AG04449 (cell line): ENCODE measurements at places on chromosomes 7 and 10.
A peak's percentile ranks its signal among the peaks of the same experiment; 100 is the strongest.

DNA sequence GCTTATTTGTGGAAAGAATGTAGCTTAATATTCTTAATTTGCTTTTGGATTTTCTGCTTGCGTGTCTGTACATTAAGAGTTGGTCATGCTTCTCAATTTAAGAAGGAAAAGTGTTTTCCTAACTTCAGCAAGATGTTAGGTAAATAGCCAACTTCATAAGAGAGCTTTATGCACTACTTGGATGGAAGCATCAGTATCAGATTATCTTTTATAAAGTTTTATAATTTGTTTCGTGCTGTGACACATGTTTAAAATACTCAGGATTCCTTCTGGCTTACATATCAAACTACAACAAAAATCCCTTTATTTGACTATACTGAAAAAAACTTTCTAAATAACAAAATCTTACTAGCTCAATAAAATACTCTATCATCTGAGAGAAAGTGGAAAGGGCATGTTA, 34.8 kb upstream of the AGR2 start:
- no peak for DNase-seq

DNA sequence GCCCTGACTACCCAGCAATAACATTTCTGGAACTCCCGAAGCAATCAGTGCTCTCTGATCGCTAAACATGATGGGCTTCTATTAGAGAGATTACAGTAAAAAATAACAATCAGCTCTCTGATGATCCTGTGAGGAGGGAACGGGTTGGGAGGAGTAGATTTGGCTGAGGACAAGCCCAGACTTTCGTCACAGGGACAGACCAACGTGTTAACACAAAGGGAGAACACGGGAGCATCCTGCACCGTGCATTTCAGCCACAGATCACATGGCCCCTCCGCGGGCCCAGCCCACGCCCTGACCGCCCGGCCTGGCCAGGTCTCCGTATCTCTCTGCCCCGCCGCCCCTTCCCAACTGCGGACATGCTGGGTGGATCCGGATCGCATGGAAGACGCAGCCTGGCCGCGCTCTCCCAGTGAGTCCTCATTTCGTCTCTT, 95.0 kb upstream of the AGBL3 start:
- no peak for DNase-seq

- no peak for DNase-seq
These were observed 45.8 kb upstream of the DNAH11 start for GRCh38 chr7:21497072-21497471.

DNA sequence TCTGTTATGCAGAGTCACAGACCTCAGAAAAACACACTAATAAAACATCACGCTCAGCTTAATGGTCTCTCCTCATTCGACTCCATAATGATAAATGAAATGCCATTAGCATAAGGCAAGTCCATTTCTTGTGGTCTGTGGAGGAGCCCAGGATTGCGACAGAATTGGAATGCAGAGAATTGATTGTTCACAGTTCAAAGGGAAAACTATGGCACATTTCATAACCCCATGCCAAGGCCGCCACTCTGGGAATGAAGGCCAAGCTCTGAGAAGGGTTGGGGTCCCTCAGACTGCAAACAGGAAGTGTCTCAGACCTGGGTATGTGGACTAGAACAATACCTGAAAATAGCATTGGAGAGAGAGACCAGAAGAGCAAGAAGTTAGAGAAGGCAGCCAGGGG, 398.9 kb downstream of the ADRA2A start:
- peak; percentile 19 for DNase-seq

DNA sequence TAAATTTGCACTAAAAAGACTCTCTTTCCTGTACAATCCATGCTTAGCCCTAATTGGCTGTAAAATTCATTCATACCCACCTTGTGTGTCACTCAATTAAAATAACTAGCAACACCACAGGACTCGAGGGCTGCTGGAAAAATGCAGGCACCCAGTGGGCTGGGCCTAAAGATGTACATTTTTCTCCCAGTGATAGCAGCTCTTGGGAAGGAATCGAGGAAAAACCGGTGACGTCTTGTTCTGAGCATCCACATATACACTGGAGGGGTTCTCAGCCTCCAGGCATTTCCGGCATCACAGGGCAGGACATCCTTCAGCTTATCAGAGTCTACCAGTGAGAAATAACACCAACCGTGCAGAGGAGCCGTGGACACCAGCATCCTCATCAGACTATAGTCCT, 85.8 kb upstream of the PITRM1 start:
- no peak for DNase-seq

DNA sequence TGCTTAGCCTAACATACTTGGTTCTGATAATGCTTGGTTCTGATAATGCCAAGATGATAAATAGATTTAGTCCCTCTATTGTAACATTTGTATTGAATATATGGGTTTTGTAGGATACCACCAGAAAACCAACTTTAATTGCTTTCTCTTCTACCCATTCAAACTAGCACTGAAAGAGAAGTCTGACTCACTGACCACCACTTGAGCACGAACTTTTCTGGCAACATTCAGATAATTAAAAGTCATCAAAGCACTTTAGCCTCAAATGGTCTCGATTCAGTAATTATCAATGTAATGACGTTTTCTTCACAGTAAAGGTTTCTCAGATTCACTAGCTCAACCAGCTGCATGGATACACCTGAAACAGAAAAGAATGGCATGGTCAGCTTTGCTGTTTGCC, 63.0 kb downstream of the HDAC9 start:
- no peak for DNase-seq

GRCh38 chr7:106375499-106375898, 90.7 kb upstream of the NAMPT start:
- no peak for DNase-seq

DNA sequence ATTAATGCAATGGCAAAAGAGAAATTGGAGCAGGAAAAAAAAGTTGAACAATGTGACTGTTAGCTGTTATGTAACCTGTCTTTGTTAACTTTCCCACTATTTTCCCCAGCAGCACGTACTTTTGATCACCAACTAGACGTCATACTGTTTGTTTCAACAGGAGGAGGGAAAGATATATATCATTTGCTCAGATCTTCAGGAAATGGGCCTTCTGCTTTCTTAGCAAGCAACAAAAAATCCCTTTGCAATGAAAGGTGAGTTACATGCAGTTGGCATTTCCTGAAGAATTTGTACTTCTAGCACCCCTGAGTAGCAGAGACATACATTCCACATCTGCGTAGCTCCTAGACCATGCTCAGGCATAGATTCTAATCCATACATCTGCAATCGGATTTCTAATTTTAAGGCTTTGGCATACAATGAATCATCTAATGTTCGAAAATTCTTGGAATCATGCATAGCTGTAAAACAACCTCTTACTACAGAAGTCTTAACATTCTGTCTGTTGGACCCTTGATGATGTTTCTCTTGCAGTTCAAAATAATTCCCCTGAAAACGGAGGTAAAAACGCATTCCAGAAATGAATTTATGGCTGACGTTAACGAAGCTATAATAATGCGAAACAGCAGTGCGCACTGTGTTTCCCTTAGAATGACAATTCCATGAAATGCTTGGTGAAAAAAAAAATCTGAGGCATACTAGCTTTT, 286.9 kb upstream of the MGMT start:
- DNase-seq = no peak

DNA sequence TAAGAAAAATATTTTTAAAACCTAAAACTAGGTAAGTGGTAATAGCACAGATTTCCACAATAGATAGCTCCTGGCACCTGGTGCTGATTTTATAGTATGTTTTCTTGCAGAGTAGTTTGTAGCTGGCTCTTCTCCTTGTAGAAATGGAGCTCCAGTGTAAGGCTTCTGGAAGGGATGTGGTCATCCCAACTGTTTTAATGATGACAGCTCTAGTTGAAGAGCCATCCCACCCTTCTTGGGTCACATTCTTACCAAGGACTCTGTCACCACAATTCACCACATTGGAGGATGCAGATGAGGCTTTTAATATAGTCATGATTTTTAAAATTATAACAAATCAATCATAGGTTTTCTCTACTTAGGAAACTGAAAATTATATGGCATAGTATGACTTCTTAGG, 31.0 kb downstream of the TES start:
- DNase-seq = no peak

- no peak for DNase-seq
These were observed 138.0 kb downstream of the VIPR2 start for GRCh38 chr7:159006610-159007130.

DNA sequence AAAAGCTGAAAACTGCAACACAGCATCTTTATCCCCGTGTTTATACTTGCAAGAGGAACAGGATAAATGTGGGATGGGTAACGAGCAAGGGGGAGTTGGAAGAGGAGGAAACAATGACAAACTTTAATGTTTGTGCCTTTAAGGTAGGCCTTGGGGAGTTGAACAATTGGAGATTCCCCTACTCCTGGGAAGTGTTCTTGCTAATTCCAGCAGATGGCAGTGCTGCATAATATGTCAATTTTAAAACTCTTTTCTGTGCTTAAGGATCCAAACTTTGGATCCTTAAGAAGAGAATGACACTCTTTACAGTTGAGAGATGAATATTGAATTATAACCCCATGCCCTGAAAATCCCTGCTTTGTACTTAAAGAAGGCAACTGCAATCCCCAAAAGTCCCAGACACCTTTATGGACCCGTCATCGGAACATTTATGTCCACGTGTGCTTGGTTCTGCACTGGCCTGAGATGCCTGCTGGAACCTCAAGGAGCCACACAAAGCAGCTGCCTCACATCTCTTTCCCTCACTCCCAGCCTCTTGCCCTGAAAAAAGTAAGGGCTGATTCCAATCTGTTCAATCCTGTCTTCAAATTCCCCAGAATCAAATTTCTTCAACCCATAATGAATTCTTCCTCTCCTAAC, 12.0 kb downstream of the IFIT5 start:
- DNase-seq = no peak

DNA sequence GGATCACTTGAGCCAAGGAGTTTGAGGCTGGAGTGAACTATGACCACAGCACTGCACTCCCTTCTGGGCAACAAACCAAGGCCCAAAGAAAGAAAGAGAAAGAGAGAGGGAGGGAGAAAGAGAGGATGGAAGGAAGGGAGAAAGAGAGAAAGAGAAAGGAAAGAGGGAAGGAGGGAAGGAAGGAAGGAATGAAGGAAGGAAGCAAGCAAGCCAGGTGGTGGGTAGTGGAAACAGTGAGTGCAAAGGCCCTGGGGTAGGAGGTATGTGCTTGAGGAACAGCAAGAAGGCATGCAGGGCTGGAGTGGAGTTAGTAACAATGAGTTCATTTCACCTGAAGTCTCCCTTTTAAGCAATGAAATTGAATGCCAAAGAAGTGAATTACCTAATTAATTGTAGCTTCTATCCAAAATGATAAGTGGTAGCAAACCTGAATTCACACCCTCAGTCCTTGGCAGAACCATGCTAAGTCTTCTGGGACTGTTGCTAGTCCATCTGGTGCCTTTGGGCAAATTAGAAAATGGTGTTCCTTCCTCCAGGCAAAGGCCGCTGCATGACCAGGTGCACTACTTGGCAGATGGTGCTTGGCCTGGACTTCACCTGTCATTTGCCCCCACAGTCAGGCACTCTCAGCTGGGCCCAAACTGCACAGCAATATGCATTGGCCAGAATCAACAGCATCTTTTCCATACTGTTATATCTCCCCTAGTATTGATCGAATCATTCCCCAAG, 67.4 kb upstream of the MPP7 start:
- DNase-seq = no peak

DNA sequence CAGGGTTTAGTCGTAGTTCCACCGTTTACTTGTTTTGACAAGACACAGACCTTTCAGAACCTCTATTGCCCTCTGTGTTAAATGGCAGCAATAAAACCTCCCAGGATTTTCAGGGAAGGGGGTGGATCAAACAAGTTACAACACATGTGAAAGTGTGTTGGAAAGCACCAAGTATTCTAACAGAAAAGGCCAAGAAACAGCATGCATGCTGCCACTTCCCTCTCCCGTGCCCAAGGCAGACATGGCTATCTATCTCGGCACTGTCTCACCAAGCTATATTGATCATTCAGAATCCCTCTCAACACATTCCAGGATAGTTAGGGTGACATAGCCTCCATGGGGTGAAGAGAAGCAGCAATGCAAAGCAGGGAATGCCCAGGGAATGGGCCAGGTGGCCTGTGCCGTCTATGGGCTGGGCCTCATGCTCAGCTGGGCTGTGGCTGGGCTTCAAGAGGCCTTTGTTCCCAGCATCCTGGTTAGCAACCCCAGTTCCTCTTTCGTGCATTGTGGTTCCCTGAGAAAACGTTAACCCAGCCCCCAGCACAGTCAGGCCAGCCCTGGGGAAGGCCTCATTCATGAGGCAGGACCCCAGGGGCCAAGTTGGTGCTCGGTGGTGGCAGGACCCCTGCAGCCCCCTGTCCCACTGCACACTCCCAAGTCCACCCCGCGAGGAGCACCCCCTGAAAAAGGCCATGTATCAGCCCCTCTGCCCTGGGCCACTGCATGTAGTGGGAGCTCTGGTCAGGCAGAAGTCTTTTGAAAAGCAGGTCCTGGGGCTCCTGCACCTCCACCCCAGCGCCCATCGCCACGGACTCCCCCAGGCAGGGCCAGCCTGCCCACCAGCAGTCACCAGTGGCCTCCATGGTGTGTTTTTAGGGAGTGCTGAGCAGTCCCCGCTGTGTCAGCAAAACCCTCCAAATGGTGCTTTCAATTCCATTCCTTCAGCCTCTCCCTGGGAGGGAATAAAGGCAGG, 25.5 kb downstream of the VSIR start:
- no peak for DNase-seq

DNA sequence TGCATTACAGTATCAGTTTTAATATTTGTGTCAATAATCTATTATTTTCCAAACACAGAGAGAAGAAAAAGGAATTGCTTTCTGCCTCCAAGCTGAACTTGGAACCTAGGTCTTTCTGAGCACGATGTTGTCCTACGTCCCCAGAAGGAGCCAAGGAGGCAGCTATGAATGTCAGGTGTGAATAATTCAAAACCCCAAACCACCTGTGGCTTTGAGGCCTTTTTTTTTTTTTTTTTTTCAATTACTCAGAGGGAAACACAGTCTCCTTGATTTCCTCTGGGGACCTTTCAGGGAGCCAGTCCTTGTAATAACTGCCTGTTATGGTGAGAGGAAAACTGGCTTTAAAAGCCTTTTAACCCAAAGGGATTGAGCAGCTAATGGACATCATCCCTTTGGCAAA, 8.3 kb downstream of the GPR85 start:
- no peak for DNase-seq
